ENCODE measurements at places on chromosomes 6 and 20.
A peak's percentile ranks its signal among the peaks of the same experiment; 100 is the strongest.

DNA sequence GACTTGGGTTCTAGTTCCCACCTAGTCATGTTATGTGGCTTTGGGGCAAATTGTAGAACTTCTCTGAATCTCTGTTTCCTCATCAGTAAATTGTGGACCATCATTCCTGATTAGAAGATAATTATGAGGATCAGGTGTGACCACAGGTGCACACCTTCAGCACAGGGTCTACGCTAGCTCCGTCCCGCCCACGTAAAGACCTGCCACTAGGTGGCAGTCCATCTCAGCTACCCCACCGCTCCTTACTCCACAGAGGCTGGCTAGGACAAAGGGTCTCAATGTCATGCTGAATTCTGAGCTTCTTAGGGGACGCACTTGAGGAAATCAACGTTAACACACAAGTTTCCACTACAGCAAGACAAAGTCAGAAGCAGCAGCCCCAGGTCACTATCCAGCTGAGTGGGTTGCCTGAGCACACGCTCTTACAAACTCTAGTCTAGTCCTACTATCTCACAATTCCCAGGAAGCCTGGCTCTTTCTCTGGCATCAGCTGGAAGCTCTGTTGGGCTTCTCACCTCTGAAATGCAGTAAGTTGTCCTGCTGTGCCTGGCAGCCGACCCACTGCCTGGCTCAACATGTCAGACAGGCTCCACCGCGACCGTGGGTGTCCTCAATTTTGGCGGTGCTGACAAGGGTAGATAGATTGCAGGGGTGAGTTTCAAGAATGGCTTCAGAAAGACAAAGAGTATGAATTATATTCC is 2.0 kb upstream of the PLCG1 start:
- H3K27me3 ChIP-seq, result no peaks in the 10 kb centered on the region
- peak overlapping the region; percentile 80 for H3K4me3 ChIP-seq
- H3K36me3 ChIP-seq, result no peaks in the 10 kb centered on the region
- DNase-seq, result no peak

DNA sequence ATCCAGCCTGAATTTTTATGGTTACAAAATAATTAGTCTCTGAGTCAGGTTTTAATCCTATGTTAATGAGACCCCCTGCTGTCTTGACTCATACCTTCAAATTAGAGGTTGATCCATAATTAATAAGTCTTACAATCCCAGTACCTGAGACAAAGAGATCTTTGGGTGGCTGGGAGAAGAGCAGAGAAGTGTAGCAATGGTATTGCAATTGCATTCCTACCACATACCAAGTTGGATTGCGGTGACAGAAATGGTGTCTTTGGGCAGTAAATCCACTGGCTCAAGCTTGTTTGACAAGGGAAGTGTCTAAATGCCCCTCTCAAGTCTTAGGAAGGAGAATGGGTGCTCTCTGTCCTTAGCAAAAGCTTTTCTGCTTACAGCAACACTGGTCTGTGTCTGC is 150.4 kb downstream of the BTBD3 start:
- no peak overlapping the region for H3K27ac ChIP-seq
- H3K36me3 ChIP-seq, result no peaks in the 10 kb centered on the region
- DNase-seq, result no peak

DNA sequence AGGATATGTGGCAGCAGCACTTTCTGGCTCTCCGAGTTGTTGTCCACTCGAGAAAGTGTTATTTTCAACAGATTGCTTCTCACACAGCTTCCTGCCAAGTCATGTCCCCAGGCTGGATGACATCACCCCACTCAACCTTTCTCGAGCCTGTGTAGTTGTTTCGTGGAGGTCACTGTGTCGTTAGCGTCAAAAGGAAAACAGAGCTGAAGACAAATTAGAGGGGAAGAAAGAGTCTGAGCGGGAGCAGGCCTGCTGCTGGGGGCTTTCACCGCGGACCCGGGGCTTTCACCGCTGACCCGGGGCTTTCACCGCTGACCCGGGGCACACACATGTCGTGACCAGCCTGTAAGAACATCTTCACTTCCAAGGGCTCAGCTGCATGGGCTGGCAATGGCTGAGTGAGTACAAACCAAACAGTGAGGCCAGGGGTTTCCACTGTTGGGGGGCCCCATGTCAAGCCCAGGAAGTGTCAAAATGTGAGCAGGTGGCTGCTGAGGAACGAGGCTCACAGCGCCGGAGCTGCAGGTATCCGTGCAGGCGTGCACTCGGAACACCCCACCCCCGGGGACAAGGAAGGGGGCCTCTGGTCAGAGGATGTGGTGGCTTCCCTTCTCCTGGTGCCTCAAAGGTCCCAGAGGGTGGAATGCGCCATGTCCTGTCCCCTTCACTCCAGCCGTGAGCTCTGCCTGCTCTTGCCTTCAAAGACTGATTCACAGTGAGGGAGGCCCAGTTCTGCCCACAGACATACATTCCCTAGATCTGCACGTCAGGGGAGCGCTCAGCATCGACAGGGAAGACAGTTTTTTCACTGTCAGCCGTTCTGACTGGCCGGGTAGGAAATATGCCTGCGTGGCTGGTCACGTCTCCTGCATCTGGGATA is 365.9 kb downstream of the TAF4 start:
- no peak overlapping the region for H3K4me3 ChIP-seq
- no peak for DNase-seq
- H3K27me3 ChIP-seq, result no peaks in the 10 kb centered on the region
- H3K27ac ChIP-seq, result no peak overlapping the region
- no peaks in the 10 kb centered on the region for H3K36me3 ChIP-seq
- H3K4me1 ChIP-seq, result no peaks in the 10 kb centered on the region

- peaks cover 5% of the 10 kb centered on the region for H3K4me1 ChIP-seq
- H3K27ac ChIP-seq, result no peak overlapping the region
- H3K36me3 ChIP-seq, result no peaks in the 10 kb centered on the region
- no peak overlapping the region for H3K4me3 ChIP-seq
- H3K27me3 ChIP-seq, result peaks cover 16% of the 10 kb centered on the region
Measured at GRCh38 chr6:167502471-167502870, 177.6 kb downstream of the TTLL2 start.

GRCh38 chr6:108123946-108124345 is 41.9 kb upstream of the NR2E1 start:
- H3K4me3 ChIP-seq, result no peak overlapping the region
- peaks cover 4% of the 10 kb centered on the region for H3K36me3 ChIP-seq
- peaks cover 37% of the 10 kb centered on the region for H3K4me1 ChIP-seq
- DNase-seq, result no peak
- H3K27me3 ChIP-seq, result peaks cover 31% of the 10 kb centered on the region

DNA sequence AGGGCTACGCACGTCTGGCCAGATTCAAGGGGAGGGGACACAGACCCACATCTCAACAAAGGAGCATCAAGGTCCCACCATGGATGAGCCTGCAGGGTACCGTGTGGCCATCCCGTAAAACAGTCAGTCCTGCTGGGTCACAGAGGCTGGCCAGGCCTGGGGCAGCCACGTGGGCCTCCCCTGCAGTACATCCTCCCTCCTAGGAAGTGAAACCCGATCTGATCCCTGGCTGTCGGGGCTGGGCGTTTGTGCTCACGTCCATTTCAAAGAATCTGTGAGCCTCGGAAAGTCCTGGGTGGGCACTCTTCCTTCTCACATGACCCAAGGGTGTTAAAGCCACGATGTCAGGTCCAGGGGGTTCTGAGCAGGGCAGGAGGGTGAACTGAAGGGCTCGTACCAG is 14.3 kb downstream of the SULF2 start:
- H3K27ac ChIP-seq, result no peak overlapping the region
- no peak overlapping the region for H3K4me3 ChIP-seq
- no peak for DNase-seq
- H3K4me1 ChIP-seq, result peaks cover 3% of the 10 kb centered on the region
- peaks cover 2% of the 10 kb centered on the region for H3K36me3 ChIP-seq

GRCh38 chr6:89145091-89145955 is 532 bp upstream of the PM20D2 start:
- H3K27ac ChIP-seq, result peak overlapping the region; percentile 66
- peak overlapping the region; percentile 75 for H3K4me3 ChIP-seq
- no peaks in the 10 kb centered on the region for H3K27me3 ChIP-seq
- no peak for DNase-seq
- H3K36me3 ChIP-seq, result peaks cover 10% of the 10 kb centered on the region
- H3K4me1 ChIP-seq, result peaks cover 46% of the 10 kb centered on the region

GRCh38 chr20:36483919-36484808 is 57.2 kb upstream of the MYL9 start:
- no peaks in the 10 kb centered on the region for H3K27me3 ChIP-seq
- no peak overlapping the region for H3K4me3 ChIP-seq
- H3K27ac ChIP-seq, result peak overlapping the region; percentile 84
- H3K36me3 ChIP-seq, result peaks cover 7% of the 10 kb centered on the region
- H3K4me1 ChIP-seq, result peaks cover 73% of the 10 kb centered on the region
- DNase-seq, result no peak

DNA sequence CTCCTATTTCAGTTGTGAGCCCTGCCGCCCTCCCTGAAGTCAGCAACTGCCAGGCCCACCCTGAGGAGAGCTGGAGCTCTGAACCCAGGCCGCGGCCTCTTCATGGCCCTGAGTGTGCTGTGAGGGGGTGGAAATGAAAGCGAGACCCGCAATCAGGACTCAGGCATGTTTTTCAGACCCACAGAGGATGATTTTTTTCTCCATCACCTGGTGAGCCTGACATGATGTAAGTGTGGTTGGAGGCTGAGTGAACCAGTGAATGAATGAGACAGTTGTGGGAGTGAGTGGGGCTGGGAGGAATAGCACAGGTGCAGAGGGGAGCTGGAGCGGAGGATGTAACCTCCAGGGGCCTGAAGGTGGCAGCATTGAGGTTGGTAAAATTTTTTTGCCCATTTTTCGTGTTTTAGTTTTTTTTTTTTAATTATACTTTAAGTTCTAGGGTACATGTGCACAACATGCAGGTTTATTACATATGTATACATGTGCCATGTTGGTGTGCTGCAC is 18.3 kb downstream of the RAET1L start:
- H3K36me3 ChIP-seq, result no peaks in the 10 kb centered on the region
- peaks cover 46% of the 10 kb centered on the region for H3K27me3 ChIP-seq
- peak; percentile 56 for DNase-seq
- H3K27ac ChIP-seq, result no peak overlapping the region

- H3K27me3 ChIP-seq, result no peaks in the 10 kb centered on the region
- H3K4me1 ChIP-seq, result peaks cover 29% of the 10 kb centered on the region
- H3K4me3 ChIP-seq, result no peak overlapping the region
- H3K36me3 ChIP-seq, result peaks cover 5% of the 10 kb centered on the region
- no peak overlapping the region for H3K27ac ChIP-seq
Measured at GRCh38 chr6:148431413-148431812, 88.8 kb downstream of the SASH1 start.

- H3K36me3 ChIP-seq, result no peaks in the 10 kb centered on the region
- no peak overlapping the region for H3K27ac ChIP-seq
- H3K4me1 ChIP-seq, result no peaks in the 10 kb centered on the region
- no peak for DNase-seq
- H3K27me3 ChIP-seq, result peaks cover 8% of the 10 kb centered on the region
Measured at GRCh38 chr20:38585404-38586180, 4.6 kb downstream of the ADIG start.

DNA sequence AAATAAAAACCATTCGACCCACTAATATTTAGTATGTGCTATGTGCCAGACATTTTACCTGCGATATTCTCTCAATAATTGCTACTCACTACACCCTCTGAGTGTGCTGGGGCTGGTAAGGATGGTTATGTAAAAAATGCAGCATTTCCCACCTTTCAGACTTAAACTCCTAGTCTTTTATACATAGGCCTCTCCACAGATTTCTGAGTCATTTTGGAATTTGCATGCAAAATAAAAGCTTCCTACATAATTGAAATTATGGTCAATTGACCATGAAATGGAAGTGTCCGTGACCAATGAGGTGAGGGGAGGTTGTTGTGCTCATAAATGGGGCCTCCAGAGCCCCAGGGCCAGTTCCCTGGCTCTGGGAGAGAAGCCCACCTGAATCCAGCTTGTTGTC is 37.7 kb upstream of the MAFB start:
- no peak for DNase-seq
- H3K36me3 ChIP-seq, result no peaks in the 10 kb centered on the region
- peaks cover 40% of the 10 kb centered on the region for H3K27me3 ChIP-seq
- no peak overlapping the region for H3K4me3 ChIP-seq

- no peak overlapping the region for H3K4me3 ChIP-seq
- H3K4me1 ChIP-seq, result peaks cover 3% of the 10 kb centered on the region
- no peaks in the 10 kb centered on the region for H3K27me3 ChIP-seq
- no peak for DNase-seq
- no peak overlapping the region for H3K27ac ChIP-seq
- H3K36me3 ChIP-seq, result peaks cover 41% of the 10 kb centered on the region
Measured at GRCh38 chr6:130140084-130140483, 82.7 kb downstream of the SAMD3 start.

- no peaks in the 10 kb centered on the region for H3K27me3 ChIP-seq
- H3K27ac ChIP-seq, result no peak overlapping the region
- H3K4me3 ChIP-seq, result no peak overlapping the region
- H3K36me3 ChIP-seq, result peaks cover 16% of the 10 kb centered on the region
Measured at GRCh38 chr6:56188429-56188828, 59.0 kb downstream of the COL21A1 start.

- peaks cover 43% of the 10 kb centered on the region for H3K4me1 ChIP-seq
- H3K4me3 ChIP-seq, result no peak overlapping the region
- no peaks in the 10 kb centered on the region for H3K27me3 ChIP-seq
- H3K27ac ChIP-seq, result peak overlapping the region; percentile 82
Measured at GRCh38 chr20:35866418-35867202, 87.7 kb downstream of the SCAND1 start.

DNA sequence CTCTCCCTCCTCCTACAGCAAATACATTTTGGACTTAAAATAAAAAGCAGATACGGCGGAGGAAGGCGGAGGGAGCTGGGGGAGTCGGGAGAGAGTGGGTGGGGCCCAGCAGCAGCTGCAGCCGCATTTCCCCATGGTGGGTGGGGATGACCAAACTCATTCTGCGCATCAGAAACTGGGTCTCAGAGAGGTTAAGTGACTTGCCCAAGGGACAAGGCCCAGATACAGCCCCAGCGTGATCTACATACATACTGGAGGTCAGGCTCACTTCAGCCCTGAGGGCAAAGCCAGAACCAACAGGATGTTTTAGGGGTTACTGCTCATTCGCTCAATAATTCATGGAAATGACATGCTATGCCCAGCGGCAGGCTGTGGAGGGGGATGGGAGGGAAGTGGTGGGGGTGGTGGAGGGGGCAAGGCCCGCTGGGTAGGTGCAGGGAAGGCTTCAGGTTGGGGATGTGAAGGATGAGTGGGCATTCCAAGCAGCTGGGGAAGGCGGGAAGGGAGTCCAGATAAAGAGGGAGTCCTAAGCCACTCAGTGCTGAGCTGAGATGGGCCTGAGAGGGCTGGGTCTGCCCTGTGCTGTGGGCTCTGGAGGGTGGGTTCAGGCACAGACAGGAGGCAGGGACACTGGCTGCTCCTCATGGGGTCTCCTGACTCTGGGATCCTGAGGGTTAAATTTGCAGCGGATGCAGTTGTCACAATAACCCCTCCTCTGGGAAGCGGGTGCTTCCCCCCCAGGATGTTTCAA is 31.0 kb downstream of the DLGAP4 start:
- no peak for DNase-seq
- H3K4me3 ChIP-seq, result no peak overlapping the region
- no peaks in the 10 kb centered on the region for H3K4me1 ChIP-seq
- H3K27me3 ChIP-seq, result peaks cover 46% of the 10 kb centered on the region
- H3K27ac ChIP-seq, result no peak overlapping the region
- no peaks in the 10 kb centered on the region for H3K36me3 ChIP-seq

- no peak for DNase-seq
- H3K27ac ChIP-seq, result peak overlapping the region; percentile 50
- H3K4me3 ChIP-seq, result no peak overlapping the region
- H3K36me3 ChIP-seq, result no peaks in the 10 kb centered on the region
- peaks cover 5% of the 10 kb centered on the region for H3K27me3 ChIP-seq
Measured at GRCh38 chr20:49420811-49421295, 61.6 kb downstream of the KCNB1 start.

GRCh38 chr20:50628853-50629669 is 62.3 kb downstream of the RIPOR3 start:
- H3K4me1 ChIP-seq, result no peaks in the 10 kb centered on the region
- DNase-seq, result no peak
- H3K27ac ChIP-seq, result no peak overlapping the region

All from osteocyte (in vitro differentiated cells).